IMR-90 (cell line): ENCODE measurements at places on chromosomes 5 and 9. TPM values are rescaled to one million over a fixed set of nuclear protein-coding genes. Genes with fewer than 3 reads are reported as not detected.

TMEFF1 gene
- 0.90 and 1.9 TPM in 2 replicates for total RNA-seq

CYFIP2 gene
- 11.7 and 13.4 TPM in 2 replicates for total RNA-seq

HSD17B4 gene
- 123 and 154 TPM in 2 replicates for total RNA-seq

GRCh38 chr9:134236001-134236421 is 71.6 kb upstream of the RNU6ATAC start:
- no peak for DNase-seq

DNA sequence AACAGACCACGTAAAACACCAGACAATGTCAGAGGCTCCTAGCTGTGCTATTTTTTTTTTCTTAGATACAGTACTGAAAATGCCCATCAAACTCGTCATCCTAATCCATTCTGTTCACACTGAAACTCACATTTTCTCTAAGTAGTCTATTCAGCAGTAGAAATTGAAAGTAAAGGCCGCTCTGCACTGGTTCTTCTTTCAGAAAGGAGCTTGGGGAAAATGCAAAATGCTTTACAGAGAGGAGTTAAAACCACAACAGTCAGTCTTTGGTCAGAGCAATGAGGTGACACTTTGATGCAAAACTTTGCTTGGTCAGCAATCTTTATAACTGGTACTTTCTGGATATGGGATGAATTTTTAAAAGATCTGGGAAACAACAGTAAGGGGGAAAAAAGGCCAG is 43.8 kb upstream of the SUSD1 start:
- no peak for DNase-seq

DNA sequence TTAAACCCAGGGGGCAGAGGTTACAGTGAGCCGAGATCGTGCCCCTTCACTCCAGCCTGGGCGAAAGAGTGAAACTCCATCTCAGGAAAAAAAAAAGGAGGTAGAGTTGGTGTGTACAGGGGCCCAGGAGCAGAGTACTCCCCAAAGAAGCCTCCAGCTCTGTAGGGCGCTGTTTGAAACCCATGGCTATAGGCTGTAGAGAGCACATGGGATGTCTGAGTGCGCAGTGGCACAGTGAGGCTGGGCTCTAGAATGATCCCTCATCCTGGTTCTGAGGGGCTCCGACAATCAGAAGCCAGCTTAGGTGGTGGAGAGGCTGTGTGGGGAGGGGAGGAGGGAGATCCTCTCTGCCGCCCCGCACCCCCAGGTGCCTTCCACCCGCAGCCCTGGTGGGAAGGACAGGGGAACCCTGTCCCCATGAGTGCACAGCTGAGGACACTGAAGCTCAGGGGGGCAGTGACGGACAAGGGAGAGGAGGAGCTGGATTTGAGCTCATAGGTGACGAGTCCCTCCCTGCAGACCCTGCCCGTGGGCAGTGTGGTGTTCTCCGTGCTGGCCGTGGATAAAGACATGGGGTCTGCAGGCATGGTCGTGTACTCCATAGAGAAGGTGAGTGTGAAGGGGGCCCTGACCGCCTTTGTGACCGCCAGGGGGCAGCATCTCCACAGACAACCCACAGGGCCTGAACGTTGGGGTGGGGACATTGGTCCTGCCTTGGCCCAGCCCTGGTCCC is 24.6 kb downstream of the CDHR2 start:
- peak; percentile 32 for DNase-seq

- no peak for DNase-seq
Measured at GRCh38 chr9:137694962-137695875, 76.4 kb downstream of the EHMT1 start.

DNA sequence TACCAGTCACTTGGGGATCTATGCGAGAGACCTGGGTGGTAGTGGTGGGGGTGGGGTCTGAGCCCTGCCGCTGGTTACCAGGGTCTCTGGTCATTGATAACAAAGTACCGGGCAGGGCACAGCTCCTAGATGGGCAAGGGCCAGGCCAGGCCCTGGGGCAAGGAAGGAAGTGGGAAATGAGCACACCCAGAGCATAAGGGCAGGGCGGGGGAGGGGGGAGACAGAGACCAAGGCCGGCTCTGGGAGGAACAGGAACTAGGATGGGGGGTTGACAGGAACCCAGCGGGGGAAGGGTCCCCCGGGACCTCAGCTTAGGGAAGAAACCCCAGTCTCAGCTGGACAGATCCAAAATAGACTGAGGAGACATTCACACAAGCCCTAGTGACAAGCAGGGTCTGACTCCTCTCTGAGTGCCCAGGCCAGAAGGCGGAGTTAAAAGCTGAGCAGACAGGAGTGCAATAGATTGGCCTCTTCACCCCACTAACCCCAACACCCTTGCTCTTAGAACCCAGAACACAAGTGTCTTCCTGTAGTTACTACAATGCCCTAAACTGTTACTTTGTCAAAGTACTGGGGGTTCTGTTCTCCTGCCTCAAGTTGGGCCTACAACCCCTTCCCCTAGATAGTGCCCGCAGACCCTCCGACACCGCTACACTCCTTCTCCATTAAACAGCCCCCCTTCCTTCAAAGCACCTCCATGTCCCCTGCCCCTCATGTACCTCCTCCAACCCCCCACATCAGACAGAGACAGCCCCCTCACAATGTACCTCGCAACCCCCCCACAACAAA is 628 bp downstream of the ATOSB start:
- DNase-seq: no peak

DNA sequence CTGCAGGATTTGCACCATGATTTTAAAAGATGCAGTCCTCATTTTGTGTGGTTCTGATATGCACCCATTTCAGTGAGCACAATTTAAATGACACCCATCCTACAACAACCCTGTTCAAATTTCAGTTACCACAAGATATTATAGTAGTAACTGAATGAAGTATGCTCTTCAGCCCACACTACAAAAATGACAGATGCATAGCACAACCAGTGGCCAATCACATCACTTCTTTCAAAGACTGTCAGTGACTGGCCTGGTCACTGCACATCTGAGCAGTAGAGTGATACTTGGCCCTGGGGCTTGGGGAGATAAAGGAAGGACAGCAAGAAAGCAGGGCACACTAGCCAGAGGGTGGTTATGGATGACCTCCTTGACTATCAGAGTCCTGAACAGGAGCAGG is 19.8 kb upstream of the IFNK start:
- DNase-seq: no peak

- peak; percentile 48 for DNase-seq
Measured at GRCh38 chr5:179801304-179802206, 5.1 kb downstream of the MGAT4B start.
